Left forelimb (tissue), 1 donor: ENCODE measurements at places on chromosomes 2 and 18.

- no peak for DNase-seq
Observed at GRCh38 chr2:35891528-35891927, 464.1 kb upstream of the CRIM1 start.

DNA sequence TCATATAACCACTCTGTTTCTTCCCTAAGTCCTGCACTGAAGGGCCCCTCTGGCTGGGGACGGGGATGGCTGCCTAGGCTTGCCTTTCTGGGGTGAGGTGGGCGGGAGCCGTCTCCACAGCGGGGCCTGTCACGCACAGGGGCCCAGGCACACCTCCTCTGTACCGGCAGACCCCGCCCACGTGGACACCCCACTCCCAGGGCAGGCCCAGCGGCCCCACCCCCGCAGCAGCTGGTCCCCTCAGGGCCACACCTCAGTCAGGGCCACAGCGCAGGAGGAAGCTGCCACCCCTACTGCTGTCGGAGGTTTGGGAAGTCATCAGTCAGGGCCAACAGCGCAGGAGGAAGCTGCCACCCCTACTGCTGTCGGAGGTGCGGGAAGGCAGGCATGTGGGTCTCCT is 257.6 kb upstream of the RAB6C start:
- DNase-seq, result no peak

- DNase-seq, result no peak
Observed at GRCh38 chr18:79211844-79212243, 142.7 kb downstream of the ATP9B start.

- no peak for DNase-seq
Observed at GRCh38 chr18:3547891-3548615, 98.1 kb downstream of the TGIF1 start.

- no peak for DNase-seq
Observed at GRCh38 chr2:34602262-34602661, 1003.2 kb upstream of the FAM98A start.

DNA sequence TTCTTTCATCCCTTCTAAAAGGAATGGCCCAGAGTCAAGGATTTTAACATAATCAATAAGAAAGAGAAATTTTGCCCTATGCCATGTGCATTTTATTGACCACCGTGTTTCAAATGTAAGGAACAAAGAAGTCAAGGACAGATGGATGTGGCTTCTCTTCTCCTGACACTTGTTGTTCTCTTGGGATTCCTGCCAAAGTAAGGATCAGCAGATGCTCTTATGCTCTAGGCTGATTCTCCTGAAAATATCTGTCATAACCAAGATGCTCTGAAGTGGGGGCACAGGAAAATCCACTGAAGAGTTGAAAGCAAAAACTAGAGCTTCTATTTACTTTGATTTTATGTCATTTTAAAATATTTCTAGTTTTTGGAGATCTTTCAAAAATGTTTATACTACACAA is 72.9 kb upstream of the SYT4 start:
- DNase-seq, result no peak

DNA sequence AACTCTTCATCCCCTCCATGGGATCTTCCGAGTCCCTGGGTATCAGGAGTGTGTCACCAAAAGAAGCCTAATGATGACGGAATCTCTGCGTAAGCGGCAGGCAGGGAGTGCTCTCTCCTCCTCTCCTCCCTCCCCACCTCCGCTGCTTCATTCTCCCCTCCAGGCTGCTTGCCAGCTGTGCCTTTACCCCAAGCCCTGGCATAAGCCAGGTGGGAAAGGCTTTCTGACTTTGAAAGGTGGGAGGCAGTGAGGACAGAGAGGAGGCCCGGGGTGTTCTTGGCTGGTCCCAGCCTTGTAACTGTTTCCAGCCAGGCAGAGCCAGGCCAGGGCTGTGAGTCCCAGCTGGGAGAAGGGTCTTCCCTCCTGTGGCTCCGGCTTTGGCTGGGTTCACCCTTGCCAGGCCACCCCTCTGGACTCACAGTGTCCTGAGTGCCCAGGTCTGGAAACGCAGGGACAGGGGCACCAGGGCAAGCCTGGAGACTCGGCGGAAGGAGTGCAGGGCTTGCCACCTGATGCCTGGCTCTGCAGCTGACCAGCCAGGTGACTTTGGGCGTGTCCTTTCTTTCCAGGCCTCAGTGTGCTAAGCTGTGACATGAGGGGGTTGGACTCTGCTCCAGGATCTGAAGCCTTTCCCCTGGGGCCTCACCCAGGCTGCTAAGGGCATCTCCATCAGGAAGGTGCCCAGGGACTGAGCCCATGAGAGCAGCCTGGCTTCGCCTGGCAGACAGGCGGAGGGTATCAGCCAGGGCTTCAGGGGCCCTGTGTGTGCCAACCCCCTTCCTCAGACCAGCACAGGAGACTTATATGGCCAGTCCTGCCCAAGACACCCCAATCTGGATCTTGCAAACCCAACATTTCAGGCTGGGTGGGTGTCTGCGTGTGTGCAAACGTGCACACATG is 32.7 kb upstream of the HPCAL1 start:
- no peak for DNase-seq

DNA sequence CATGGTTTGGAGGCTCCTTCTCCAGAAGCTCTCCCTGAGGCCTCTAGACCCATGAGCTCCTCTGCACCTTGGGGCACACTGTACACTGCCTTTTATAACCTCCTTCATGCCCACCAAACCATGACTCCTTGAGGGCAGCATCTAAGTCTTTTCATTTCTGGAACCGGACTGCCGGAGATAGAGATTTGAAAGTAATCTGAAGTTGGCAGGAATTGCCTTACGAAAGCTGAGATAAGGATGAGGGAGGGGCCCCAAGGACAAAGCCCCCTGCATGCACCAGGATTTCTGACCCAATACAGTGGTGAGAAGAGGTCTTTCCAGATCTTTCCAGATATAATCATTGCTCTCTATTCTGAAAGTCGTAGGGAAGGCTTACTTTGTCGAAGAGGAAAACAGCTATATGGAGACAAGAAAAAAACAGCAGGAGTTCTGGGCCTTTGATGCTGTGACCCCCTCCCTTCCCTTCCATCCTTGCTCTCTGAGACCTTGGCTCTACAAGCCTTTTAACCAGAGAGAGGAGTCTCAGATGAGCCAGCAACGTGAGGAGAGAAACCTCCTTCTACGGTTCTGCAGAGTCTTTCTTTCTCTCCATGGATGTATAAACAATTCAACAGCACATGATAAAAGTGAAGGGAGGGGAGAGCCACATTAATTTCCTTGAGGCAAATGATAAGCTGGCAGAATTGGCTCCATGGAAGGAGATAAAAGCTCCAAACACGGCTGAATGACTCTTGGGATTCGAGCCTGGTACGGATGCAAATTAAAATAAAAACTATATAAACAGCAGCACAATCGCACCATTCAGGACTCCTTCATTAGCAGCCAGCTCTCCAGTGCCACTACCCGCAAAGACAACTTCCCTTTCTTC is 88.0 kb upstream of the RTN4 start:
- no peak for DNase-seq

DNA sequence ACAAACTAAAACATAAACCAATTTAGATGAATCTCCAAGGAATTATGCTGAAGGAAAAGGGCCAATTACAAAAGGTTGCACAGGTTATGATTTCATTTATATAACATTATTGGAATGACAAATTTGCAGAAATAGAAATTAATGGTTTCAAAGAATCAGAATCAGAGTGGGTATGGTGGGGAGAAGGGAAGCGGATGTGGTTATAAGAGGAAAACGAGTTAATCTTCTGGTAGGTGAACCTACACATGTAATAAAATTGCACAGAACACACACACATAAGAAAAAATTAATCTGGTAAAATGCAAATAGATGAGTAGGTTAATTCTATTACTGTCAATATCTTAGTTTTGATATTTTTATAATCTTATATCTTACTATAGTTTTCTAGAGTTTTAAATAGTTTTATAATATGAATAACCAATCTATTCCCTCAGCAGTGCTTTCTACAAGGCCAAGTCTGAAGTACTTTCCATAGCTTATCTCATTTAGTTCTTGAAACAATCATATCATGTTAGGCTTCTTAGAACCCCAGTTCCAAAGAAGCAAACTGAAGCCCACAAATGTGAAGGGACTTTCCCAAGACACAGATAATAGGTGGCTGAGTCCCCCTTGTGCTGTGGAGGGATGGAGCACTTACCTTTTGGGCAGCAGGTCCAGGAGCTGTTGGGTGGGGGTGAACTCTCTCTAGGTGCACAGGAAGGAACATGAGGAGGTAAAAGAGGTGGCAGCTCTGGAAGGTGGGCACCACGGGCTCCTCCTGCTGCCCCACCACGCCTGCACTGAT is 31.5 kb downstream of the ZNF519 start:
- no peak for DNase-seq

DNA sequence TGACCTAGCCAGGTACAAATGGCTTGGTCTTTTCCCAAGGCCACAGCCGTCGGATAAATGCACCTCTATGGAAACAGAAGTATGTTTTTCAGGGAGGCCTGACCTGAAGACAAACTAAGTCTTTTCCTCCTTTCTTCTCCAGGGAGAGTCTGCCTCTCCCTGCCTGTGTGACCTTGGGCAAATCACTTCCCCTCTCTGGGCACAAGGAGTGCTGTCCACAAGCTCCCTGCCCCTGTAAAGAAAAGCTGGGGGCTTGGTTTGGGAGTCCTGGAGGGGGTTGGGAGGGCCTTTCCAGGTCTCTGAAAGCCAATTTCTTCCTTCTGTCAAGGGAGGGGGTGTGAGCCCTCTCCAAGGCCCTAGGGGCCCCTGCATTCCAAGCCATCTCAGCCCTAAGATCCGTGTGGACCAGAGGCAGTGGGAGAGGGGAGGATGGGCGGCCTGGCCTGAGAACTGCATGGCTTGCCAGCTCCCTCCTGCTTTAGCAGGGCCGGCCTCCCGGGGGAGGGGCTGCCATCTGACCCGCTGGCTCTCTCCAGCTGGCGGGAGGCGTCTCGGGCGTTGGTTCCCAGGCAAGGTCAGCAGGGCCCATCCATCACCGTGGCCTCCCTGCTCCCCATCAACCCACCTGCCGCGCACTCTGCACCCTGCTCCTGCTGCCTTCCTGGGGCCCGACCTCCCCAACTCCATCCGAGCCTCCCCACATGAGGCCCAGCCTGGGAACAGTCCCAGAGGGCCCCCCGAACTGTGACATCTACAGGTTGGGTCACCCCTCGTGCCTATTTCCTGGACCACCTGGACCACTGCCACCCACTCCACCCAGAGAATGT is 61.4 kb downstream of the SMAD7 start:
- DNase-seq, result peak; percentile 68

- peak; percentile 61 for DNase-seq
Observed at GRCh38 chr18:77071711-77072292, 60.8 kb downstream of the MBP start.

DNA sequence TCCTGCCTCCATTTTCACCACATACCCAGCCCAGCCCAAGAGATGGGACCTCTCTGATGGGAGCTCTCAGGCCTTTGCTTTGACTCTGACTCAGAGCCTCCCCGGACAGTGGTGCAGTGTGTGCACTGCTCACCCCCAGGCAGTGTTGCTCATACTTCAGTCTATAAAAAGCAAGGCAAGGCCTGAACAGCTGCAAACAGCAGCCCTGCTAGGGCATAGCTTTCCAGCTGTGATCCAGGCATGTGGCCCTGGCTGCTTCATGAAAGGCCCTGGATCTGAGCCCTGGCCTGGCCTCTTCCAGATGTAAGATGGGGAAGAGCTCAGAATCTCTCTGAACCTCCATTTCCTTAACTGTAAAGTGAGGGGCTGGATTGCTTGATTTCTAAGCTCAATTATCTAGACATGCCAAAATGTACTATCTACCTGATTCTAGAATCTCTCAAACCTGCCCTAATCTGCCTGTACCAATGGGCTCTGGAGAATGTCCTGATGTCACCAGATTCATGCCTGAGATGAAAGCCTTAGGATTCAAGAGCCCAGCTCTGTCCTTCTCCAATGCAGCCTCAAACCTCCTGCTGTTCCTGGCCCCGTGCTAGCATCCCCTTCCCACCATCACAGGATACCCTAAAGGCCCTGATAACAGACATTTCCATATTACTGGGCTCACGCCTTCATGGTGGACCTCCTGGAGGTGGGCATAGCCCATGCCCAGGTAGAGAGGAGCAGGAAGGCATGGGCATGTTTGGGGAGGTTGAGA is 206.9 kb downstream of the ARL4C start:
- DNase-seq, result no peak

GRCh38 chr2:85327160-85327821 is 498 bp downstream of the TGOLN2 start:
- peak; percentile 77 for DNase-seq

- peak; percentile 56 for DNase-seq
Observed at GRCh38 chr18:48027401-48027963, 97.0 kb upstream of the SMAD2 start.

- DNase-seq, result no peak
Observed at GRCh38 chr2:28357948-28358667, 34.5 kb upstream of the FOSL2 start.

GRCh38 chr2:203446071-203446481 is 89.0 kb downstream of the RAPH1 start:
- DNase-seq, result no peak

GRCh38 chr18:6521803-6522418 is 107.2 kb upstream of the L3MBTL4 start:
- DNase-seq, result no peak

DNA sequence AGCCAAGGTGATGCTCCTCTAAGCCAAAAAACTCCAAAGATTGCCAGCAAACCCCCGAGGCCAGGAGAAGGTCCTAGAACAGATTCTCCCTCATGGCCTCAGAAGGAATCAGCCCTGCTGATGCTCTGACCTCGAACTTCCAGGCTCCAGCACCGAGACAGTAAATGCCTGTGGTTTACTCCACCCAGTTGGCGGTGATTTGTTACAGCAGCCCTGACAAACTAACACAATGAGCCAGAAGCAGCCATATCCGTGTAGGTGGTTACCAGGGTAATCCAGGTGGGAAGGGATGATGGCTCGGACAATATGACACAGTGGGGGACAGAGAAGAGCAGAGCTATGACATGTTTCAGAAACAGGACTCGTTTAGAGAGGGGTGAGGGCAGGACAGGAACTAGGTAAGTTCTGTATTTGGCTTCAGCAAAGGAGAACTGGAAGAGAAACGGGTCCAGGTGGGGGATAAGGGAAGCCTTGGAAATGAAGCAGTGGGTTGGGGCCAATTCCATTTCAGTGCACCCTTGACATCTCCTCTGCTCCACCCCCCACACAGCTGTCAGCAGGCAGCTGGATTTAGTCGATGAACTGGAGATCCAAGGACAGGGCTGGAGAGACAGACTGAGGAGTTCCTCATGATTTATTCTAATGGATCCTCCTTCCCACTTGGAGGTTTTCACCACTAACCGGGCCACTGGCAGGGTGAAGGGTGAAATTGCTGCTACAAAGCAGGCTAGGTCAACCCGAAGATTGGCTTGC is 179.7 kb upstream of the SH3BP4 start:
- no peak for DNase-seq

DNA sequence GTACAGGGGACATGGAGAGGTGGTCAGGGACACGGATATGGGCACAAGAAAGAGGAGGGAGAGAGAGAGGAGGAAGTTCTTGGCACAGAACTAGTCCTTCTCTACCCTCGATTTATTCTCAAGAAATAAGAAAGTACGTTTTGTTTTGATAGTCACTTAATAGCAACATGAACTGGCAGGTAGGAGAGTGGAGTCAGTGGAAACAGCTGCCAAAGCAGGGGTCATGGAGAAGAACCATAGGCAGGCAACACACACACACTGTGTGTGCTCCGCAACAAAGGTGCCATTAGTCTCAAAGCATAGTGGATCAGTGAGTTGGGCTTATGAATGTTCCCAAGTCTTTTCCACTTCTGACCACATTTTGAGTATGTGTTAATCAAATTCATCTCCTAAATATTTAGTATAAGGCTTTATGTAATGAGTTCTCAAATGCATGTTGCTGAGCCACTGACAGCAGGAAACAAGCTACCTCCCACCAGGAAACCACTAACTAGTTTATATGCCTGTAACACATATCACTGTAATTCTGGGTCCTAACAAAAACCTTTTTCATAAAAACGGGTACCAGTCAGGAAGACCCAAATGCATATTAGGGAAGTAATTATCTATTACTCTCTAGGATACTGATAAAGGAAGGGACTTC is 41.1 kb downstream of the IWS1 start:
- no peak for DNase-seq
